Non-pigmented ciliary epithelial cell (primary cell): ENCODE measurements at places on chromosomes 1 and 21.
A peak's percentile ranks its signal among the peaks of the same experiment; 100 is the strongest.

DNA sequence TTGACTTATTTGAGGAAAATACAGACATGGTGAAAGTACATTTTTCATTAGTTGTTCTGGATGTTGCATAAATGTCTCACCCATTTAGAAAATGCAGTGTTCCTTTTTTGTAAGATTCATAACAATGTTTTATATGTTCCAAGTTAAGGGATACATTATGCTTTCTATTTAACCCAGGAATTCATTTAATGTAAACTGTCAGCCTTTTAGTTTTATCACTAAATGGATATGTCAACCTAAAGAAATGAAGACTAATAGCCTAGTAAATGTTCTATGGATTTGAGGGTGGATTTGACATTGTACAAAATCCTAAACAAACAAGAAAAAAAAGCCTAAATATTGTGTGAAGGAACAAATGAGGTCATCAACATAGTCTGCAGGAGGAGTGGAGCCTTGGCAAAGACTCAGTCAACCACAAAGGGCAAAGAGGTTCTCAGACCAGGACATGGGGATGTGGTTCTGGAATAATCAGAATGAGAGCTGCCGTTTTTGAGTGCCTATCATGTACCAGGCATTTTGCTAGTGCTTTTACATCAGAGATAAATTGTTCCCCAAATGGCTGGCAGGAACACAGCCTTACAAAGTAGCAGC lies 8.8 kb upstream of the INSL5 start:
- DNase-seq: peak; percentile 15

- DNase-seq: peak; percentile 48
Observed at GRCh38 chr1:112998592-112999235, 42.7 kb upstream of the SLC16A1 start.

- no peak for DNase-seq
Observed at GRCh38 chr1:166432655-166433054, 265.9 kb upstream of the FAM78B start.

GRCh38 chr1:58156124-58156468 lies 390.4 kb downstream of the OMA1 start:
- no peak for DNase-seq

- DNase-seq: no peak
Observed at GRCh38 chr1:83620016-83620415, 378.9 kb downstream of the TTLL7 start.

DNA sequence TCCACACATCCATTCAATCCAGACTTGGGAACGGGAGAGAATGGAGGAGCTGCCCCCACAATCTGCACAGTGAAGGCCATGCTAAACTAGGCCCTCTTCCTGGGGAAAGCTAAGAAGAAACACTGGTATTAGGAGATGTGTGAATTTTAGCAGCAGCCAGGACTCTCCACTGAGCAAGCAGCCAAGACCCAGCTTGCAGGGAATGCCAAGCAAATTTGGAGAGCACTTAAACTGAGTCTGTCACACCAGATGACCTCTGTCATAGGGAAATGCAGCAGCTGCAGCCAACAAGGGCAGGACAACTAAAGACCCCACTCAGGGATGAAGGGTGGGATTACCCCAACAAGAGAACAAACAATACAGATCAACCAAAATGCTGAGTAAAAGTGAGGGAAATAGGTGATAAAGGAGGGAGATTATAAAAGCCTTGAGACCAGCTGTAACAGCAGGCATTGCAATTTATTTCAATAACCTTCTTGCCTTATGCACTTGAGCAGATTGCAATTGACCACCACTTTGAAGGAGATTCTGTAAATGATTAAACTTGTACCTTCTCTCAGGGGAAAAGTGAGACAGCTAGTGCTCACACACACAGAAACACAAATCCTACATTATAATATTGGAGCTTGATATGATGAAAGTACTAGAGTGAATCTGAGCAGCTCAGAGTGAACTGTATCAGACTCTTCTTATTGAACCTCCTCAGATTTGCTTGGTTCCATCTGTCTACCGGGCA lies 2.5 kb upstream of the CLCA1 start:
- no peak for DNase-seq

DNA sequence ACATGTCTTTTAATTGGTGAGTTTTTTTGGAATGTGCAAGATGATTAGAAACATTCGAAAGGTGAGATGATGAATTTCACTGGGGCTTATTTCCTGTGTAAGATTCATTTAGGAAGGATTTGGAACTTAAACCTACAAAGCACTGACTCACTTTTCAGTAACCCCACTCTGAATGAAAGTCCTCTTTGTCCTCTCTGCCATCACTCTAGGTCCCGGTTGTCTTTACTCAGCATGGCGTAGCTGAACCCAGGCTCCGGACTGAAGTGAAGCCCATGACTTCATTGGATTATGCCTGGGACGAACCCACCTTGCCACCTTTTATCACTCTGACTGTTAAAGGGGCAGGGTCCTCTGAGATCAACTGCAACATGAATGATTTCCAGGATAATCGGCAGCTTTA lies 139.4 kb downstream of the VPS13D start:
- no peak for DNase-seq

DNA sequence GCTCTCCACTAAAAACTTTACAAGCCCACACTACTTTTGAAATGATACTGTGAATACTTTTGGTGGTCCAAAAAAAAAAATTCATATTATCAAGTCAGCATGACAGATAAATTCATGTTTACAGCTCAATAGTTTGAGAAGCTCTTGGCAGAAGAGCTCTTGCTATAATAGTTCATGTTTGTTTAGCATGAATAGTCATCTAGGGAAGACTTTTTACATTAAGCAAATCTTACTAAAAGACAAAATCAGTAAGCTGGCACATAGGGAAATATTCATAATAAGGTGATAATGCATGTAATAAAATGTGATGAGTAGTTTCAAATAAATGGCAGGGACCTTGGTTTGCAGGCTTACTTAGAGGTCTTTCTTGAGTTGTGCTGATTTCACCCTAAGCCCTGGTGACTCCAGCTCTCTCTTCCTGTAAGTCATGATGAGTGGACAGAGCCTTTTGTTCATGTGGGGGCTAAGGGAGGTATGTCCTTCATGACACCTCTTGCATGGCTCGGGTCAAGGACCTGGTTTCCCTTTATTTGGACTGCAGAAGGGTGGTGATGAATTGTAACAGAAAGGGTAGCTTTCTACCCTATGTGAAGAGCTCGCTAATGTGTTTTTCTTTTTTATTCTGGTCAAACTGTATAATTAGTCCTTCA lies 166.7 kb downstream of the GABPA start:
- DNase-seq: no peak
